ENCODE measurements at places on chromosomes 6 and 20.

GRCh38 chr20:41479113-41479512, 112.5 kb upstream of the EMILIN3 start:
- H3K36me3 ChIP-seq: peaks cover 60% of the 10 kb centered on the region
- H3K4me3 ChIP-seq: no peak overlapping the region
- DNase-seq: no peak
- H3K27ac ChIP-seq: no peak overlapping the region
- peaks cover 30% of the 10 kb centered on the region for H3K4me1 ChIP-seq

GRCh38 chr6:21270636-21271201, 322.8 kb upstream of the SOX4 start:
- H3K4me1 ChIP-seq: peaks cover 1% of the 10 kb centered on the region
- H3K36me3 ChIP-seq: no peaks in the 10 kb centered on the region
- DNase-seq: no peak
- no peaks in the 10 kb centered on the region for H3K27me3 ChIP-seq

- DNase-seq: no peak
- H3K36me3 ChIP-seq: no peaks in the 10 kb centered on the region
- H3K27ac ChIP-seq: no peak overlapping the region
Measured at GRCh38 chr6:134585517-134585873, 267.6 kb upstream of the SGK1 start.

GRCh38 chr20:49868964-49869363, 46.4 kb downstream of the SPATA2 start:
- H3K36me3 ChIP-seq: peaks cover 41% of the 10 kb centered on the region
- H3K27ac ChIP-seq: no peak overlapping the region
- no peak for DNase-seq
- no peak overlapping the region for H3K4me3 ChIP-seq
- no peaks in the 10 kb centered on the region for H3K27me3 ChIP-seq
- H3K4me1 ChIP-seq: peaks cover 8% of the 10 kb centered on the region

DNA sequence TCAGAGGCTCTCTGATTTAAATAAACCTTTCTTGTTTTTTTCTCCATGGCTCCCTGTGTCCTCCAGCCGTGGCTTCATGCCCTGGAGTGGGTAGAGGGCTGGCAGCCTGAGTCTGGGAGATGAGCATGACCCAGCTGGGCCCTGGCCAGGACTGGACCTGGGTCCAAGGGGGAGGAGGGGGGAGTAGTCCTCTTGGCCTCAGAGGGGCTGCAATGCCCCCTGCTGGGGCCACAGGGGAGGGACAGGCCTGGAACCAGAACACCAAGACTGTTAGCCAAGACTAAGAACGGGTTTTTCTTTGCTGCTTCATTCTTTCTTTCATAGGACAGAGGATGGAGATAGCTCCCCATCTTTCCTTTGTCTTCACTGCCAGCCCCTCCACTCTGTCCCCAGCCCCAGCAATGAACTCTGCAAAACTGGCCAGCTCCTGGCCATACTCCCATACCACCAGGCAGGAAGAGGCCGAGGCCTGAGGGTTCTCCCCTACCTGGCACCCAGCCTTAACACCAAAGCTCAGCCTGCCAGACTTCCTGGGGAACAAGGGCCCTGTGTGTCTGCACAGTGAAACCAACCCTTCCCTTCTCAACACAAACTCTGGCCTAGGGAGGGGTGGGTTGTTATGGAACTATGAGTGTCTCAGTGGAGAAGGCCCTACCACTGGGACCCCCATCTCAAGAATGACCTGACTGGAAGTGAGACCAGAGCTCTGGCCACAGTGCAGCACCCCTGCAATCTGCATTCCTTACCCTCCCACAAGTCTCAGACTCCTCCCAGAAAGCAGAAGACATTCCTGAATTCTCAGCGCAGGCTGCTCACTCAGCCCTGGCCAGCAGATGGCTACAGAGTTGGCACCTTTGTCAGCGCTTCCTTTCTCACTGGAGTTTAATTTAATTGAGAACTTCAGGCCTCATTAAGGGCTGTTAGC, 11.0 kb downstream of the SLC29A1 start:
- peaks cover 43% of the 10 kb centered on the region for H3K4me1 ChIP-seq
- no peak overlapping the region for H3K27ac ChIP-seq
- H3K27me3 ChIP-seq: no peaks in the 10 kb centered on the region

DNA sequence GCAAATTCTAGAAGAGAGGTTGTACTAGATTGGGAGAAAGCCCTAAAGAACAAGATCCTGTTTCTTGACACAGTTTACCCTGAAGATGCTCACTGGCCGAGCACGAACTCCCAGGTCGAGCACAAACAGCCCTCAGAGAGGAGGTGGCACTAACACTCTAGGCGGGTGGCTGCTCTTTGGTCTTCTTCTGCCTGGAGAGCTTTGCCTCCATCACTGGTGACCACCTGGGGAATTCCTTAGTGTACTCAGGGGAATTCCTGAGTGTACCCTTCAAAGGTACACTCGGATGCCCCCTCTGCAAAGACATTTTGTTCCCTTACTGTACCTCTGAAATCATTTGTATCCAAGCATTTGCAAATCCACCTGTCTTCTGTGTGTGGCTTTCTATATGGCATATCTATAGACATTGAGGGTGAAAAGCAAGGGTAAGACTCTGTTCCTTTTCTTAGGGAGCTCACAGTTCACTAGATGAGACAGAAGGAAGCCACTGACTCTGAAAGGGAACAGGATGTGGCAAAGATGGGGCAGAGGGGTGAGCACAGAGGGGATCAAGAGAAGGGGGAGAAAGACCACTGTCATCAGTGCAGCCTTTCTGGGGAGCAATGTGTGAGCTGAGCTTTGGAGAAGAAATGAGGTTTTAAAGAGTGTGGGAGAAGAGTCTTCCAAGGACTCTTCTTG, 169.8 kb upstream of the PROKR2 start:
- no peak overlapping the region for H3K27ac ChIP-seq
- no peaks in the 10 kb centered on the region for H3K36me3 ChIP-seq
- H3K27me3 ChIP-seq: peaks cover 22% of the 10 kb centered on the region
- DNase-seq: no peak
- H3K4me1 ChIP-seq: peaks cover 15% of the 10 kb centered on the region

GRCh38 chr6:101683884-101684283, 290.4 kb downstream of the GRIK2 start:
- no peak for DNase-seq
- H3K27ac ChIP-seq: no peak overlapping the region
- no peak overlapping the region for H3K4me3 ChIP-seq
- no peaks in the 10 kb centered on the region for H3K4me1 ChIP-seq

DNA sequence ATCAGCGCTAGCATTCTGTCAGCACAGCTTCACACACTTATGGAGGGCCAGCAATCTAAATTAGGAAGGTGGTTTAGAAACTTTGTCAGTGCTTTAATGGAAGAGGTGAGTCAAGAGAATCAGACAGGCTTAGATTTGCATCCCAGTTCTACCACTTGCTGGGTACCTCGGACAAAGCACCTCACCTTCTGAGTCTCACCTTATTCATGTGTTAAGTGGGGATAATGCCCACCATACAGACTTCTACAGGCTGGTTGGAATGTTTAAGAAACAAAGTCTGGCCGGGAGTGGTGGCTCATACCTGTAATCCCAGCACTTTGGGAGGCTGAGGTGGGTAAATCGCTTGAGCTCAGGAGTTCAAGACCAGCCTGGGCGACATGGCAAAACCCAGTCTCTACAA, 12.2 kb upstream of the STK35 start:
- H3K4me3 ChIP-seq: no peak overlapping the region
- H3K36me3 ChIP-seq: no peaks in the 10 kb centered on the region
- peaks cover 28% of the 10 kb centered on the region for H3K27me3 ChIP-seq
- no peak overlapping the region for H3K27ac ChIP-seq
- no peak for DNase-seq
- H3K4me1 ChIP-seq: peaks cover 4% of the 10 kb centered on the region

DNA sequence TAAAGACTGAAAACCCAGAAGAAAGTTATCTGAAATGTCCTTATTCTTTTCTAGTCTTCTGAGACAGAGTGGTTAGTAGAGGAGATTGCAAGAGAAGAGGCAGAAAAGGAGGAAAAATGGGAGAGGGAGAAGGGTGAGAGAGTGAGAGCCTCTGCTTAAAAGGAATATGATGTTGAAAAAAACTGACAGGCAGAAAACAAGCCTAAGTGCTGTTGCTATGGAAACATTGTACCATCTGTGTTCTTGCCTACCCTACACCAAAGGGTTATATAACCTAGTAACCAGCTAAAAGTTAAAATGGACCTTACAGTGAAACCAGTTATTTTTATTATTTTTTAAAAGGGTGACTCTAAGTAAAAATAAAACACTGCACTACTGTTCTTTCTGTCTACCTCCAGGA, 28.3 kb upstream of the SH3BGRL2 start:
- no peaks in the 10 kb centered on the region for H3K4me1 ChIP-seq
- no peak for DNase-seq
- no peak overlapping the region for H3K4me3 ChIP-seq
- peaks cover 4% of the 10 kb centered on the region for H3K27me3 ChIP-seq
- H3K27ac ChIP-seq: no peak overlapping the region
- no peaks in the 10 kb centered on the region for H3K36me3 ChIP-seq

DNA sequence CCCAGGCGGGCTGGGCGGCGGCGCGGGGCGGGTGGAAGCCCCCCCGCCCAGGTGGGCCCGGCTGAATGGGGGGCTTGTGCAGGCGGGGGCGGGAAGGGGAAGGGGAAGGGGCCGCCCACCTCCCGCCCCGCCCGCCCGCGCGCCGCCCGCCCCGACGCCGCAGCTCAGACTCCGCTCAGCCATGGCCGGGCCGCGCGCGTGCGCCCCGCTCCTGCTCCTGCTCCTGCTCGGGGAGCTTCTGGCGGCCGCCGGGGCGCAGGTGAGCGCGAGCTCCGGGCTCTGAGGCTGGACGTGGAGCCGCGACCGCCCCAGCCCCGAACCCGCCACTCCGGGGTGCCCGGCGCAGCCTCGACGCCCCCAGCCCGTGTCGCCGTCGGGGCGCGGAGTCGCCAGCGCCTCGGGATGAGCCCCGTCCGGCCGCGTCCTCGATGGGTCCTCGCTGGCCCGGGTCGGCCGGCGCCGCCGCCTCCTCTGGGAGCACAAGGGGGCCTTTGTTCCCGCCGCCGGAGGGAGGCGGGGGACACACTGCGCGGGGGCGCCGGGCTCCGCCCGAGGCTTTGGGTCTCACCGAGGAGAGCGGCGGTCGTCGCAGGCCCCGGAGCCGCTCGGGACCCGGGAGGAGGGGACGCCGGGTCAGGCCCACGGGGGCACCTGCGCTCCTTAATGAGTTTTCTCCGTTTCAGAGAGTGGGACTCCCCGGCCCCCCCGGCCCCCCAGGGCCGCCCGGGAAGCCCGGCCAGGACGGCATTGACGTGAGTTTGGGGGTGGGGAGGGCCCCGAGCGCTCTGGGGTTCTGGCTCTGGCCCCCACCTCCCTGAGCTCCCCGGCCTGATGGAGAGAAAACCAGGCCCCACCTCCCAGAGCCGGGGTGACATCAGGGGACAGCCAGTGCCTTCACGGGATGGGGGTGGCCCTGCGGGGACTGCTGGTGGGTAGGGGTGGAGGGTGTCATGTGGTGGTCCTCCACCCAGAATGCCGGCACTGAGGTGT, at the start of gene COL9A3:
TSS of gene COL9A3 (plus strand) at position 167 of the 990 bp plus-strand sequence. CDS start at position 182, 15 bp downstream.
- H3K27me3 ChIP-seq: peaks cover 25% of the 10 kb centered on the region
- DNase-seq: no peak
- H3K27ac ChIP-seq: no peak within 1 kb of the TSS
- no peaks in the 10 kb centered on the region for H3K36me3 ChIP-seq

DNA sequence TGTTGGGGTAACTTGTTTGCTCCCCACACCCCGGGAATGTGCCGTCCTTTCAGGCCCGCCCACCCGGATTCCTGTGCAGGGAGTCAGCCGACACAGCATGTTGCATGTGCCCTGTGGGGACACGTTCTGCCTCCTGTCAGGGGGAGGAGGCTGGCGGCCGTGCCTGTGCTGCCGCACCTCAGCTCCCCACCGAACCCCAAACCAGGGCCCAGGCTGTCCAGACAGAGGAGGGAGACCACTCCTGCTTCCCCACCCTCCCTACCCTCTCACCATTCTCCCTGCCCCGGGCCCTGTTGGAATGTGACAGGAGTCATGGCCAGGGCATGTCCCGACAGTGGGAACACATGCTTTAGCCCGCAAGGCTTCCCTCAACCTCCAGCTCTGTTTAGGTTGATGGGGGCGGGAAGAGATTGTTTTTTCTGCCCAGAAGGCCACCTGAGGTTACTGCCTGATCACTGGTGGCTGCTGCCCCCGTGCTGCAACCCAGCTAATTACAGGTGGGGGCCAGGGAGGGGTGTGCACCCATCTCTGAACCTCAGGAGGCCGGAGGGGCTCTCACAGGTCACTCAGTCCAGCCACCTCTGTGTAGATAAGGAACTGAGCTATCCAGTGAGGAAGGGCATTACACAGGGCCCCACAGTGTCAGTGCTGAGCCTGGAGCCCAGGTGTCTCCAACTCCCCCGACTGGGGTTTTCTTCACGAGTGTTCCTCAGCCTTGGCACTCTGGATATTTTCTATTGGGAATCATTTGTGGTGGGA, 13.6 kb downstream of the LRRC73 start:
- H3K4me3 ChIP-seq: no peak overlapping the region
- no peaks in the 10 kb centered on the region for H3K27me3 ChIP-seq

GRCh38 chr6:4703382-4703781, 72.8 kb upstream of the CDYL start:
- no peak overlapping the region for H3K4me3 ChIP-seq
- no peaks in the 10 kb centered on the region for H3K4me1 ChIP-seq
- H3K36me3 ChIP-seq: no peaks in the 10 kb centered on the region
- no peak overlapping the region for H3K27ac ChIP-seq

DNA sequence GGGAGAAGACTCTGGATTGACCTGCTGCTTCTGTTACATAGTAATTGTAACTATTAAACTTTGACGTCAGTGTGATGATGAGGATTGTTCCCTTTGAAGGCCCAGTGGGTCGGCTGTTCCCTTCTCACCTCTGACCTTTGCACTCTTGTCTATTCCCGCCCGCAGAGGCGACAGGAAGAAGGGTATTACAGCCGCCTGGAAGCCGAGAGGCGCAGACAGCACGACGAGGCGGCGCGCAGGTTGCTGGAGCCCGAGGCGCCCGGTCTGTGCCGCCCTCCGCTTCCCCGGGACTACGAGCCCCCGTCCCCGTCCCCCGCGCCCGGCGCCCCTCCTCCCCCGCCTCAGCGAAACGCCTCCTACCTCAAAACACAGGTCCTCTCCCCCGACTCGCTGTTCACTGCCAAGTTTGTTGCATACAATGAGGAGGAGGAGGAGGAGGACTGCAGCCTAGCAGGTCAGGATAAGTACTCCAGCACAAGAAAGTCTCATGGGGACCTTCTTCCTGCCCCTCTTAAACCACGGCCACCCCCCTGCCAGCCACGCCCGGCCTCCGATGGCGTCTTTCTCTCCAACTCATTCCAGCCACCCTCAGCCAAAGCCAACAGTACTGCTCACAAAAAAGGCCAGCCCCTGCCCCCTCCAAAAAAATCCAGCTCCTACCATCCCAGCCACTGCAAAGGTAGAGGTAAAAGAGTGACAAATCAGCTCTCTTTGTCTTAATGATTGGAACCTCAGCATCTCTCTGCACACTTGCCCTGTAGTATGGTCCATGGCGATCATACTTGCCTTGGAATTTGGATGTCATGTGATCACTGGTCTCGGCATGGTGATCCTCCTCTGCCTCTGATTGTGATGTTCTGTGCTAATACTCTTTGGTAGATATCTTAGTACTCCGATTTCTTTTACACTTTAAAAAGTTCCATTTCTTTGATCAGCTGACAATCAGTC, 31.6 kb upstream of the KIF25 start:
- H3K27ac ChIP-seq: no peak overlapping the region
- H3K36me3 ChIP-seq: no peaks in the 10 kb centered on the region
- peaks cover 2% of the 10 kb centered on the region for H3K27me3 ChIP-seq
- H3K4me3 ChIP-seq: no peak overlapping the region

- H3K27me3 ChIP-seq: no peaks in the 10 kb centered on the region
- no peak overlapping the region for H3K27ac ChIP-seq
Measured at GRCh38 chr6:15276036-15276985, 30.4 kb downstream of the JARID2 start.

GRCh38 chr6:149929422-149929821, 6.5 kb upstream of the RAET1G start:
- DNase-seq: no peak
- H3K27ac ChIP-seq: no peak overlapping the region
- no peaks in the 10 kb centered on the region for H3K36me3 ChIP-seq
- peaks cover 11% of the 10 kb centered on the region for H3K4me1 ChIP-seq
- peaks cover 80% of the 10 kb centered on the region for H3K27me3 ChIP-seq

Data from activated T-helper 2 cell treated with anti-CD3 and anti-CD28 coated beads, Interferon-gamma antibody, Interleukin-2, Interleukin-4, amounts not matched to agents 10 μg/mL and 5 μg/mL and 100 μg/mL, durations not matched to agents 14 hours and 24 hours and 36 hours (primary cell).